ENCODE measurements at places on chromosomes 6 and 20.

GRCh38 chr6:169648092-169648491 lies 53.7 kb downstream of the WDR27 start:
- no peak for DNase-seq

DNA sequence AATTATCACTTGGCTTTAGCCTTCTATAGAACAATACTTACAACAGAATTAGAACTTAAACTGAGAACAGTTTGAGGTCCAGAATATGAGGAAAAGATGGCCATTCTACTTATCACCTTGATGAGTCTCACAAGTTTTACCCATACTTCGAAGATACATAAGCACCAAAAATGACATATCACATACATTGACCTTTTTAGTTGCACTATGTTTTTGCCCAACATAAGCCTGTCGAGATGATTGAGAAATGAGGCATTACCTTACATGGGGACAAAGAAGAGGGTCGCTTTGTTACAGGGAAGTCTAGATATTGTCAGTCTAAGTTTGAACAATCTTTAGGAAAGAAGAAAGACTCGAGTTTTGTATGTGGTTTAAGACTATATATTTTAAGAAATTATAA lies 48.4 kb upstream of the MEI4 start:
- no peak for DNase-seq

- no peak for DNase-seq
Measured at GRCh38 chr20:35431621-35432429, 6.2 kb downstream of the GDF5 start.

GRCh38 chr6:5053864-5054244 lies 31.3 kb upstream of the PPP1R3G start:
- DNase-seq = no peak

GRCh38 chr6:112470950-112471349 lies 123.8 kb downstream of the RFPL4B start:
- DNase-seq = no peak

GRCh38 chr20:59583428-59584277 lies 20.7 kb upstream of the PHACTR3 start:
- no peak for DNase-seq

- no peak for DNase-seq
Measured at GRCh38 chr6:109336221-109336961, 45.9 kb downstream of the CD164 start.

DNA sequence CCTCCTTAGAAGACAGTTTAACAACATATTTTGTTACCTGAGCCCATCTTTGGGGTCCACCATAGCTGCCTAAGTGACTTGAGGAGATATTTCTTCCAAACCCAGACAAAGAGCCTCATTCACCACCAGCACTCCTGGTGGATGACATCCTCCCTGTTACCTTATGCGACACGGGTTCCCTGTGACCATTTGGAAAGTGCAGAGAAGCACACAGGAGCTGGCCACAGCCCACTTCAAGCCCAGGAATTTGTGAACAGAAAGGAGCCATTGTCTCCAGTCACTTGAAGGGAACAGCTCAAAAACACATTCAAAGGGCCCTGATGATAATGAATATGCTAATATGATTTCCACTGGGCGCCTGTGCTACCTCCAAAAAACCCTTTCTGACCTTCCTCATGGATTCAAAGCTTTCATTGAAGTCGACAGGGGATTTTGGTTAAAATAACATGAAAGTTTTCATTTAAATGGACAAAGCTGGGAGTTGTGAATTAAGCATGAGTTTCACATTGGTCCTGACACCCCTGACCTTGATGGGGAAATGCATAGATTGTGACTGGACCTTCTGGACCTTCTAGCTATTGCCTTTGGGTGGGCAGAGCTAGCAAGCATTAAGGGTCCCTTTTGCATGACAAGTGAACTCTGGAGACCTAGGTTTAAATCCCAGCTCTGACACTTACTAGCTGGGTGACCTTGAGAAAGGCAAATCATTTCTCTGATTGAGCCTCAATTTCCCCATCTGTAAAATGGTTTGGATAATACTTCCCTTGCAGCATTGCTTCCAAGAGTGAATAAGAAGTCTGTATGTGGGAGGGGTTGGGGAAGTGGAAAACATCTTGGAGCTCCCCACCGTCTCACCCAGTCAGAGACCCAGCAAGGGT lies 83.3 kb upstream of the SIRPA start:
- DNase-seq = no peak

DNA sequence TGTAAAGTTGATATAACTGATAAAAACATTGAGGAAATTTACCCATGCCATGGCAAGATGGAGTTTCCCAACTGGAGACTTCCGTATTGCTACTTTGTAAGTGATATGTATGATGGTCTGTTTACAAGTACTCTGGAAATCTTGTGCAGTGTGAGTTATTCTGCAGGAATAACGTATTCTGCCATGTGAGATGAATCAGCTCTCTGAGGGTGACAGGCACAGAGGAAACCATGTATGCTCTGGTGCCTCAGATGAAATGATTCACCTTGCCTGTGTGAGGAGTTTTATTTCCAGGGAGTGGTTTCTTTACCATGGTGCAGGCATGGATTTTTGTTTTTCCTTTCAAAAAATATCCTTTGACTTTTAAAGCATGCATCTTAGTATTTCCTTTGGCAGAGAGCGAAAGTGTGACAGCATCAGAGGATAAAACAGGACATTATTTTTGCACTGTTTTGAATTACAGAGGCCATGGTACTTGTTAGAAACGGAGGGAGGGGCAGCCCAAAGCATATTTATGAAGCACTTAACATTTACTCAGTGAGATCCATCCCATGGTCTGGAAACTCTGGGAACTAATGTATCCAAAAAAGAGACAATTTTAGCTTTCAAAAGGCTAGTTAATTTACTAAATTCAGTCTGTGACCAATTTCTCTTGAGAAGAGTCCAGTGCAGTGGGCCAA lies 36.0 kb upstream of the MTRF1L start:
- DNase-seq = no peak

DNA sequence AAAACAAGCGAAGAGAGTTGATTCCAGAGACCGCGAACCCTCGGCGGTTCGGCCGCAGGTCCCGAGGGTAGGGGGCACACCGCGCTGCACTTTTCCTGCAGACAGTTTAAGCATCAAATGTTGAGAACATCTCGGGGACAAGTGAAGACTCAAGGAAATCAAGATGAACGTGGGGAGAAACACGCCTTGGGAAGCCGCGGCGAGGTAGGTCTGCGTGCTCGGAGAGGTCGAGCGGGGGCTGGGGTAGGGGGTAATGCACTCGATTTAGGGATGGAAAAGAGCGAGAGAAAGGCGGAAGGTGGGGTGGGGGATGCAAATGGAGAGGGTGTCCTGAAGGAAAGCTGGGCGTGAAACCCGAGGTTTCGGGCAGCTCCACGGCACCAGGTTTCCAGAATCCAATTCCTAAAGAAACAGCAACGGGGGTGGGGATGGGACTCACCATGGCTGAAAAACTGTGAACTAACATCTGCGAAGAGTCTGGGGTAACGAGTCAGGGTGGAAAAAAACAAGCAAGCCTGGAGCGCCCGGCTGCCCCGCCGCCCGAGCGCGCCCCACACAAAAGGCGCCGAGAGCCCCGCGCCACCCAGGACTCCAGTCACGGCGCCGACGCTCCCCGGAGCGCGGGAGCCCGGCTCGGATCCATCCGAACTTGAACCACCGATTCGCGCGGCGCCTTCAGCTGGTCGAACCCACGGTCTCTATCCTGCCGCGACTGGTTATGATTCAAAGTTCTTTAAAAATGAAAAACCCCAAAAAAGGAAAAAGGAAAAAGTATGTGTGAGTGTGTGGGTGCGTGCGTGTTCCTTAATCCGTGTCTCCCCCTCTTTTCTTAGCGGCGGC lies 3.5 kb downstream of the TFAP2A start:
- no peak for DNase-seq

DNA sequence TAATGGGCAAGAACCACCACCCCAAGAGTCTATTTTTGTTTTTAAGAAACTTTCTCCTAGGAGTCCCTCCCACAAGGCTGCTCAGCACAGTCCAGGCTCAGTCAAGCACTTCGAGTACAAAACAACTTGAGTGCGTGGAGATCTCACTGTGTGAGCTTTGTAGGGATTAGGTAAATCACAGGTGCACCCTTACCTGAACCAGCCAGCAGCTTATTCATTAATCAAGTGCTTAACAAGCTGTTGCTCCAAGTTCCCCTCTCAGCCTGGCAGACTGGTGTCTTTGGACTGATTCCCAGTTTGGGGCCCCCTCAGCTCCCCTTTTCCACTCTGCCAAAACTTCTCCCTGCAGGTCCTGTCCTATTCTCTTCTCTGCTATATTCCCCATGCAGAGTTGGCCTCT lies 133.1 kb downstream of the LY86 start:
- DNase-seq = no peak

DNA sequence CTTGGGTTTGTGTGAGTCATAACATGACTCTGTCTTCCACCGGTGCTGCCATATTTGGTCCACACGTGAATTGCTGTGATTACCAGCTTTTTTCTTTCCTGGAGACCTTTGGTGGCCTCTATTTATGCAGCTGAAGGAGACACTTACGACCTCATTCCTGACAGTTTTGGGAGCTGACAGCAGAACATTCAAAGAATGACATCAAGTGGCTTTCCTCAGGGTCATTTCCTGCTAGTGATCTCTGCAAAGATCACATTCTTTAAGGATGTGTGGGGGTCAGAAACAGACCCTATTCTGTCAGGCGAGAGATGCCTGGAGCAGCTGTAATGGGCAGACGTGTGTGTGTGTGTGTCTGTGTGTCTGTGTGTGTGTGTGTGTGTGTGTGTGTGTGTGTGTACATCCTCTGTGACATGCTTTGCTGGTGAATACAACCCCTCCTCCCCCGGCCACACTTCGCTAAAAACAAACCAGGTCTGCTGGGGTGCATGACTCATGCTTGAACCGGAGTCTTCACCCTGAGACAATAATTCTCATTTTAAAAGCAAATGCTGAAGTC lies 115.6 kb downstream of the TMEM170B start:
- peak; percentile 7 for DNase-seq

DNA sequence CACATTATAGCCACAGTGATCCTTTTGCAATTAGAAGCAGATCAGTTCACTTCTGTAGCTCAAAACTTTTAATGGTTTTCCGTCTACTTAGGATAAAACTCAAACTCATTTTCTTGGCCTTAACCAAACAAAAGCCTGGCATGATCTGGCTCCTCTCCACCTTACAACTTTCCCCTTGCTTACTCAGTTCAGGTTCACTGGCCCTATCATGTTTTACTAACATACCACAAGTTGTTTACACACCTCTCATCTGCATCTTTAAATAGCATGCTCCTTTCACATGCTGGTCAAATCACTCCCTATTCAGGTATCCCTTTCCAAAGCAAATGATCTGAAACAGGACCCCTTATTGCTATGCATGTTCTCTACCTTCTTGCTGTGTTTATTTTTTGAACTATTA lies 191.4 kb upstream of the FAM83B start:
- DNase-seq = no peak

DNA sequence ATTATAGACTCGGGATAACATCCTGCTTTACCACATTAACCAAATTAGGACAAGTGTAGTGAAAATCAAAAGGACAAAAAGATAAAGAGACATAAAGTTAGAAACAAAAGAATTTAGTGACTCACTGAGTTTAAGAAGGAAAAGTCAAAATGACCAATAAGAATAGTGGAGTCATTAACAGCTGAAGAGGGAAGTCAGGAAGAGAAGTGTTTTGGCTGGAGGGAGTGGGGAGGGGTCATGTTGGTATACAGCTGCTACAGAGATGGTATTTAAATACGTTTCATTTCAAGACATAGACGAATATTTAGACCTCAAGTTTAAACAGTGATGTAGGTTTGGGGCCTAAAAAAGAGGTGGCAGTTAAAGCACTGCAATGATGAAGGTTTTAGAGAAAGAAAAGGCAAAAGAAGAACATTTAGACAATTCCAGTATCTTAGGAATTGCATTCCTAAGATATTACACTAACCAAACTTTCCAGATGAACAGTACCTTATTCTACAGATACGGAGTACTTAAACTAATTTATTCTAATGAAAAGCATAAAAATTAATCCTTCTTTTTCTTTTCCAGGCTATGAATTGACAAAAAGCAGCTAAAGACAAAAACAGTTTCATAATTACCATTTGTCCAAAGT lies 10.6 kb downstream of the FKBP5 start:
- no peak for DNase-seq

DNA sequence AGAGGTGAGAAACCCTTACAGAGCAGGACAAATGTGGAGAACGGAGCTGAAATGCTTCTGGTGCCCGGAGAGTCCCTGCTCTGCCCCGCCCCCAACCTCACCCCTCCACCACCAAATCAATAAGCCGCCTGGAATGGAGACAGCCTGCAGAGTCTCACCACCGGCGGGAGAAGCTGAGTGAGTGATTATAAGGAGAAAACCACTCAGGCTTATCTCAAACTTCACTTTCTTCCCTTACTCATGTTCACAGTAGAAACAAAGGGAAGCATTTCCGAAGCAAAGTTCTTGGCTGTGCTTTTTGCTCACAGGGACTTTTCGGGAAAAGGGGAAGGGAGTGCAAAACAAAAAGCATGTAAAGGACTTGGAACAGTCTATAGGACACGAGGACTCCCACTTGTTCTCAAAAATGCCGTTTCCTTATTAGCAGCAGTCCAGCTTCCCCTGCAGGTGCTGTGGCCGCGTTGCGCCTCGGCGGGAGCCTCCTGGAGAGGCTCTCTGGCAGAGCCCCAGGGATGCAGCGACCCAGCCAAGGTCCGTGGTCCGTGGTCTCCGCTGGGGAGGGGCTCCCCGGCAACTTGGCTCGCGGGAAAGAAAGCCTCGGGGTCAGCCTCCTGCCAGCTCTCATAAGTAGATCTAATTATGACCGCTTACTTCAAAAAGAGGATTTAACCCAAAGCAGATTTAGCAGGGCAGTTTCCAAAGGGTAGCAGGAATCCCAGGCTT lies 64.8 kb upstream of the TMEM30A start:
- DNase-seq = no peak

DNA sequence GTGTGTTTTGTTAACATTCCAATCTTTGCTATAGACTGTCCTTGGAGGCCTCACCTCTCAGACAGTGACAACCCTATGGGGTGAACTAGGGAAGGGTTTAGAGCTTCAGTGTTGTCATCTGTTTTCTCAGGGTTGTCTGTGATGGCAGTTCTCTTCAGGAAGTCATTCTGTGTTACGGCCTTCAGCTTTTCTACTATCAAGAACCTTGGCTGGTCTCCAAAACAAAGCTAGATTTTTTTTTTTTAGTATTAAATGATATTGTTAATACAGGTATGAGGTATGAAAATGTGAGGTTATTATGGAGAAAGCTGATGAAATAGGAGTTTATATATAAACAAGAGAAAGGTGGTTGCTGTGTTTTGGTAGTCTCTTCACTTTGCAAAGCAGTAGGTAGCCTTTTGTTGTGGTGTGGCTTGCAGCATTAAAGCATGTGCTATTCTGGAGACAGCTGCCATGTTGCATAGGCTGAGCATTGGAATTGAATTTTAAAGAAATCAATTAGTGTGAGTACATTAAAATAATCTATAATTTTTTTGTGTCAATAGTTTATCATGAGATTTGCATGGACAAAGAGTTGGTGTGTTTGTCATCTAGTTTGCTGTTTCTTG lies 162.6 kb downstream of the CARMIL1 start:
- no peak for DNase-seq

DNA sequence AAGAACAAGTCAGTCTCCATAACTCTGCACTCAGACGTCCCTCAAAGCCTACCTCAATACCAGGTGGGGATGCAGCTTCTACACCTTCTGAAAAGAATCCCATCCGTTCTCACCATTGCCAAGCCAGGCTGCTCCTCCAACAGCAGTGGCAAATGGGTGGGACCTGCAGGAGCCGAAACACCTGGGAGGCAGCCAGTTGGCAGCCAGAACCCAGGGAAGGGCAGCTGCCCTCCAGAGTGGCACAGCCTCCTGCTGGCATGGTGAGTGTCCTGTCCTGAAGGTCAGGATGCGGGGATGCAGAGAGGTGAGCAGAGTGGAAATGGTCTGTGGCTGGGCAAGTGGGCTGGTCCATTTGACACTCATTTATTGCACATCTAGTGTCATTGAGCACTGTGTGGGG lies 210.6 kb upstream of the CDH4 start:
- no peak for DNase-seq

GRCh38 chr6:54981276-54981609 lies 134.7 kb downstream of the FAM83B start:
- no peak for DNase-seq

Data from stimulated activated CD8-positive, alpha-beta memory T cell treated with anti-CD3 and anti-CD28 coated beads, Interleukin-7, amount 100 ng/mL, for 48 hours (primary cell).